ENCODE measurements at places on chromosomes 11 and 22. TPM values are rescaled to one million over a fixed set of nuclear protein-coding genes. Genes with fewer than 3 reads are reported as not detected.
A peak's percentile ranks its signal among the peaks of the same experiment; 100 is the strongest.

DNA sequence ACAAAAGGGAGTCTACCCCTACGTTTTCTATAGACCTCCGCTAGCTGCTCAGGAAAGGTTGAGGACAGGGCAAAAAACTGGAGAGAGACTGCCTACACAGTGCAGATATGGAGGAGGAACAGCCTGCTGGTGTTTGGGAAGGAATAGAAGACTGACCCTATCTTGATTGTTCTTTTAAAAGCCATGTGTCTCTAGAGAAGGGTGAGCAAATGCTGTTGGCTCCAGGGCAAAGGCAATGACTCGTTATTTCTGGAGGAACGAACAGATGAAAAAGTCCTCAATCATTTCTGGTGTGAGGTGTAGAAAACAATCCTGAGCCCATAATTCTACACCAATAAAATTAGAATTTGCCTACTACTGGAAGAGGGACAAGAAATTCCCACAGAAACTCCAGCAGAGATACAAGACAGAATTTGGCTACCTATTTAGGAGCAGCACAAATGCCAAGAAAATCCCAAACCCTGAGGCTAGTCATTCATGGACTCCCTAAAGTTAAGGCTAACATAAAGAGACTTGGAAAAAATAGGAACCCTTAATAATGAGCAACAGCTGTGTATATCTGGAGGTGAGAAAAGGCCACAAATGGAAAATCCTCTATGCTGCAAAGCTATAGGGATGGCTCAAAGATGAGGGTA is 1206.3 kb upstream of the CNTN5 start:
- H3K4me3 ChIP-seq, result no peak overlapping the region
- H3K4me1 ChIP-seq, result no peaks in the 10 kb centered on the region
- H3K36me3 ChIP-seq, result no peaks in the 10 kb centered on the region

The C1QTNF5 gene
- not detected for total RNA-seq

- DNase-seq, result no peak
- no peaks in the 10 kb centered on the region for H3K27me3 ChIP-seq
- H3K27ac ChIP-seq, result no peak overlapping the region
- no peak overlapping the region for H3K4me3 ChIP-seq
- H3K36me3 ChIP-seq, result no peaks in the 10 kb centered on the region
Observed at GRCh38 chr11:71434576-71435130, 13.5 kb downstream of the DHCR7 start.

GRCh38 chr11:118152552-118153471 is at the start of gene SCN4B:
TSS of gene SCN4B (minus strand) at chr11:118152823. CDS start at chr11:118152673, 150 bp downstream.
- H3K4me3 ChIP-seq, result no peak within 1 kb of the TSS
- H3K4me1 ChIP-seq, result peaks cover 8% of the 10 kb centered on the region
- no peaks in the 10 kb centered on the region for H3K27me3 ChIP-seq
- H3K36me3 ChIP-seq, result no peaks in the 10 kb centered on the region
- H3K27ac ChIP-seq, result no peak within 1 kb of the TSS

The MB gene
- not detected for total RNA-seq

DNA sequence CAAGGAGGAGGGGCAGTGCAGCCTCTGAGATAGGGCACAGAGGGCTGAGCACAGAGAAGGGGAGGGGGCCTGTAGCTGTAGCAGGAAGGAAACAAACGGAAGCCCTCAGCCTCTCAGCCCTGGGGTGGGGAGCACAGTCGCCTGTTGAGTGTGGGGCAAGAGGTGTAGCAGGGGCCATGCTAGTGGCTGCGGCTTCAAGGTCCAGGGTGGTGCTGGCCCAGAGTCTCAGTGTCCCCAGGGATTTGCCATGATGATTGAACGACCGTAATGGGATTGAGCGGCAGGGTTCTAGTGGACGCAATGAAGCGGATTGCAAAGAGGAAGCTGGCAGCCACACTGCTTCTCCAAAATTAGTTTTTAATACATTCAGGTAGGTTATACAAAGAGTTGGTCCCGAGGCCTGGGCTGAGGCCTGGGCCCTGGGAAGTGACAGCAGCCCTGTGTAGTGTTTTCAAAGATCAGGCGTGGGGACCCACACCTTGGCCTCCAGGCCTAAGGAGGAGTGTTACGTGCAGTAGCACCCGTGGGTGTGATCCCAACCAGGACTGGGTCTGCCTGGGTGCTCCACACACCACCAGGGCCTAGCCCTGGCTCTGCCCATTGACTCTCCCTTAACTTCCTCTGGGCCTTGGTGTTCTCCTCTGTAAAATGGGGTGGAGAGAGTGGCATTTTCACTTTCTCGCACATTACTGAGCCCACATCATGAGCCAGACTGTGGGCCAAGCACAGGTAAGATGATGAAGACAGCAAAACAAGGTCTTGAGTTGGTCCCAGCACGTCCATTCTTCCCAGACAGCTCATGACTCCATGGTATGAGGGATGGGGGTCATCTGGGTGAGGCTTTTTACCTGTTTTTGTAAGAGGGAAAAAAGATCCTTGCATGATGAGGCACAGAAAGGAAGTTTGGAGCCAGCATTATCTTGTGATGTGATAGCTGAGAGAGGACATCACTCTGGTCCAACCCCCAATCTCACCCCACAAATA is 13.1 kb downstream of the LRRC32 start:
- no peak for DNase-seq
- no peak overlapping the region for H3K4me3 ChIP-seq
- H3K36me3 ChIP-seq, result no peaks in the 10 kb centered on the region
- no peak overlapping the region for H3K27ac ChIP-seq
- H3K27me3 ChIP-seq, result no peaks in the 10 kb centered on the region
- peaks cover 18% of the 10 kb centered on the region for H3K4me1 ChIP-seq

- H3K27me3 ChIP-seq, result no peaks in the 10 kb centered on the region
- no peak overlapping the region for H3K4me3 ChIP-seq
- no peak overlapping the region for H3K27ac ChIP-seq
Observed at GRCh38 chr22:42169055-42169469, 38.5 kb upstream of the CYP2D6 start.

DNA sequence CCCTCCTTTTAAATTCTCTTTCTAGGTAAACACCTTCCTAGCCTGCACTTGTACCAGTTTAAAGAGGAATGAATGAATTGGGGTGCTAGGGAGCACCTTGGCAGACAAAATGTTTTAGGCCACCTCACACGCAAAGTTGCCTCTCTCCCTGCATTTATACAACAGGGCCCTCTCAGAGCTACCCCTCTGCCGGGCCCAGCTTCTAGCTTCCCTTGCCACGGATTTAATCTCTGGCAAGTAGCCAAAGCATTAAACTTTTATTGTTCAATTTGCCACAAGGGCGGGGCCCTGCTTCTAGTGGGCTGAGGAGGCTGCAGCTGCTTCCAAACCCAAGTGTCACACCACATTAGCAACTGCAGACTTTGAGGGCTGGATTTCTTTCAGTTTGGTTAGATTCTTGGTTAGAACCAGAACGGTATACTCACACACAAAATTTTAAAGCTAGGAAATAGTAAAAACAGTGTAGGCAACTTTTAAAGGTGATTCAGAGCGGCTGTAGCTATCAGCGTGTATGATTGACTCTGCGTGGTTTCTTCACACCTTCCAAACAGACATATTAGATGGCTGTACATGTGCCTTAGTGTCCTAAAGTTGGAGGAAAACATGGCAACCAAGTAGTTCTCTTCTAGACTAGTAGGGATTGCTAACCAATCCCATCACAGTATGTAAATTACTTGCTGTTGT is 6.5 kb downstream of the KREMEN1 start:
- no peaks in the 10 kb centered on the region for H3K36me3 ChIP-seq
- no peaks in the 10 kb centered on the region for H3K27me3 ChIP-seq
- no peak for DNase-seq
- no peak overlapping the region for H3K4me3 ChIP-seq

DNA sequence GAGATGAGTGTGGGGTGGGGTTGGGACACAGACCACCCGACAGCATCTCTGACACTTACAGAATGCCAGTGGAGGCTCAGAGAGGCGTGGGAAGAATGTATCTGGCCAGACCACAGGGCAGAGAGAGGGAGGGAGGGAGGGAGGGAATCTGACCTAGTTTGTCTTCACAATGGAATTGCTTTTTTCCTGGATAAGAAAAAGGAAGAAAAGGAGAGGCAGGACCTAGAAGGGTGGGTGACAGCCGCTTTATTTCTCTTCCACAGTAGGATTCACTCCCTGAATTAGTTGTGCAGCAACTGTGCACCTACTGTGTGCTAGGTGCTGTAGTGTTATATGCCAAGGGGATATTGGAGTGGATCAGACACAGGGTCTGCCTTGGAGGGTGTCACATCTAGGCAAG is 3.7 kb downstream of the KCNK4 start:
- H3K4me1 ChIP-seq, result peaks cover 10% of the 10 kb centered on the region
- H3K27ac ChIP-seq, result no peak overlapping the region
- no peak overlapping the region for H3K4me3 ChIP-seq
- no peaks in the 10 kb centered on the region for H3K36me3 ChIP-seq
- no peak for DNase-seq

DNA sequence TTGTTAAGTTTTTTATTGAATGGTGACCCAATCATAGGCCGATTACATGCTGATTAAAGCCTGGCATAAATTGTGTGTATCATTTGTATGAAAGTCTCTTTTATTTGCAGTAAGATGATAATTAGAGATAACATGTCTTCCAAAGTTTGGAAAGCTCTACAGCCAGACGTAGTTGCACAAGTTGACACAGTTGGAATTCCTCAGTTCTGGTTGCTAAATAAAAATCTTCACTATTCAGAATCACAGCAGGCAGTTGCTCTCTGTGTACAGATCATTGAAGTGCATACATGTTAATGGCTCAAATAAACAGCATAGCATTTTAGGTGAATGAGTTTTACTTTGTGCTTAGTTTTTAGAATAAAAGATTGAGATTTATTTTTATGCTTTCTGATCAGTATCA is 69.5 kb downstream of the ARHGAP42 start:
- H3K36me3 ChIP-seq, result no peaks in the 10 kb centered on the region
- H3K27me3 ChIP-seq, result no peaks in the 10 kb centered on the region
- no peak overlapping the region for H3K27ac ChIP-seq
- no peaks in the 10 kb centered on the region for H3K4me1 ChIP-seq

- H3K4me1 ChIP-seq, result no peaks in the 10 kb centered on the region
- H3K27me3 ChIP-seq, result no peaks in the 10 kb centered on the region
- no peak overlapping the region for H3K4me3 ChIP-seq
- no peak for DNase-seq
Observed at GRCh38 chr11:75155570-75156422, 4.9 kb downstream of the SLCO2B1 start.

GRCh38 chr11:67429038-67429668 is 859 bp downstream of the RPS6KB2 start:
- no peak for DNase-seq
- H3K4me1 ChIP-seq, result peaks cover 32% of the 10 kb centered on the region
- peak overlapping the region; percentile 60 for H3K27ac ChIP-seq

DNA sequence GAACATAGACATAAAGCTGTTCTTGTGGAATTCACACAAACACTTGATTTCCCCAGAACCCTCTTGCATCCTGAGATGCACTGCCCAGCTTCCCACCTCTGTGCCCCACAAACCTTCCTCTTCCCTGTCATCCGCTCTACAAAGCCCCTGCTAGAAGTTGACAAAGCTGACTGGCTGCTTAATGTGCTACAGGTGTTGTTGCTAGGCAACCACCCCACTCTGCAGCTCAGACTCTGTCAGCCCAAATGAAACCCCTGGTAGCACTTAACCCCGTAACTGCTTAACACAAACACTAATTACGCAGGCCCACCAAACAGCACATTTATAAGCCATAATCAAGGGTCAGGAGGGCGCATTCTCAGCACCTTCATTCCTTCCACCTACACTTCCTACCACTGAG is 172.0 kb upstream of the CADM1 start:
- no peak for DNase-seq
- no peaks in the 10 kb centered on the region for H3K4me1 ChIP-seq
- no peak overlapping the region for H3K27ac ChIP-seq
- no peak overlapping the region for H3K4me3 ChIP-seq
- no peaks in the 10 kb centered on the region for H3K36me3 ChIP-seq

Data from Karpas-422 (cell line).